ENCODE measurements at places on chromosomes 4 and X. TPM values are rescaled to one million over a fixed set of nuclear protein-coding genes. Genes with fewer than 3 reads are reported as not detected.

DNA sequence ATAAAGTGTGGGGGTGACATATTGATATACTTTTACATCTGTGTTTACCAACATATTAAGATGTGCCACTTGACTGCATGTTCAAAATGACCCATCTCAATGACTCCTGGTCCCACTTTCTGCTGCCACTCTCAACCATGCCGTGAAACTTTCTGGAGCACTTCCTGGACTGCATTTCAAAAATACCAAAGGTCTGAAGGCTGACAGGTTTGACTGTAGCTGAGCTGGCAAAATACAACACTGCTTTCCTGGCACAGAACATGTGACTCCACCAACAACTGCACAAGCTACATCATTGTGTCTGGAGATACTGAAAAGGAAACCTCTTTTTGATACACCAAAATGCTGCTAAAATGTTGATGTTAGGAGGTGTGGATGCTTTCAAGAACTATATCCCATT lies 184.8 kb downstream of the UNC5C start:
- no peak for ATAC-seq

GCNA gene
- total RNA-seq, result 2.5 TPM

- no peak for ATAC-seq
These were observed 5.6 kb downstream of the USP53 start for GRCh38 chr4:119218093-119218492.

RS1 gene
- not detected for total RNA-seq

GRCh38 chr4:157616741-157617472 lies 396.4 kb downstream of the GRIA2 start:
- no peak for ATAC-seq

- no peak for ATAC-seq
These were observed 156.5 kb upstream of the ATP6AP2 start for GRCh38 chrX:40424259-40424658.

DNA sequence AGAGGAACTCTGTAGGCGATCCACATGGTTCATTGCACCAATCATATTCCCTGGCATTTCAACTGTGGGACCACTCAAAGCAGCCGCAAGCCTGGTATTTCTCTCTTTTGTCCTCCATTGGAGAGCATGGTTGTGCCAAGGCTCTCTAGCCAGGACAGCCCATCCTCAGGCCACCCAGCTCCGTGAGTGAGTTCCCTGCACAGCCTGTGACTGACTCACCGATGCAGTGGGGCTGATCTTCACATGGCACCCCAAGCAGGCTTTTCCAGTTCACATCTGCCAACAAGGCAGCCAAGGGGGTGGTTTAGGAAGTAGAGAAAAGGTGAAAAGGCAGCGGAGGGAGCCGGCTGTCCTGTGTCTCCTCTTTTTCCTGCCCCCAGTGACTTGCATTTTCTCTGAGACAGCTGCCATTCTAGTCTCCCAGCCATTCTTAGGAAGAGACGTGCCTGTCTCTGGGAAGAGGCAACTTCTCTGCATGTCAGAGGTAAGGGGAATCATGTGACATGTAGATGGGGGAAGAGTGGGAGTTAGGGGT lies 69.2 kb downstream of the MID1IP1 start:
- ATAC-seq, result no peak

DNA sequence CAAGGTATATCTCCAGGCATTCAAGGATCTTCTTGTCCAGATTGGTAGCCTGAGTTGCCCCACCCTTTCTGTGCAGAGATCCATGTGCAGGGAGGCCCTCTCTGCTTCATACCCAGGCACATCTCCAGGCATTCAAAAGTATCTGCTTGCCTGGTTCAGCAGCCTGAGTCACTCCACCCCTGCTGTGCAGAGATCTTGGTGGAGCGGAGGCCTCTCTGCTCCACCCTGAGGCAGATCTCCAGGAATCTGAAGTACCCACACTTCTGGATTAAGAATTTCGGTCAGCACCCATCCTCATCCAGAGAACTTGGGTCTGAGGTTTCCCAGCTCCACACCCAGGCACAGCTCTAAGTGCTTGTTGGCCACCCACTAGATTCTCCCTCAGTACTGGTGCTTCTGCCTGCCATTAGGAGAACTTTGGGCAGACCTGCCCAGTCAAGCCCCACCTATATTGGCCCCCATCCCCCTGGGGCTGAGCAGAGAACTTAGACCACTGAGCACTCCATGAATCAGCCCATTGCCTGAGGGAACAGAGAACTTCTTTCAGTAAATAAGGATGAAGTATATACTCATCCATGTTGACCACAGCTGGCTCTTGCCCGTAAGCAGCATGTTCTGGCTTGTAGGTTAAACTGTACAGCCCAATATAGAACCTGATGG lies 199.5 kb upstream of the ZCCHC13 start:
- ATAC-seq, result no peak

DNA sequence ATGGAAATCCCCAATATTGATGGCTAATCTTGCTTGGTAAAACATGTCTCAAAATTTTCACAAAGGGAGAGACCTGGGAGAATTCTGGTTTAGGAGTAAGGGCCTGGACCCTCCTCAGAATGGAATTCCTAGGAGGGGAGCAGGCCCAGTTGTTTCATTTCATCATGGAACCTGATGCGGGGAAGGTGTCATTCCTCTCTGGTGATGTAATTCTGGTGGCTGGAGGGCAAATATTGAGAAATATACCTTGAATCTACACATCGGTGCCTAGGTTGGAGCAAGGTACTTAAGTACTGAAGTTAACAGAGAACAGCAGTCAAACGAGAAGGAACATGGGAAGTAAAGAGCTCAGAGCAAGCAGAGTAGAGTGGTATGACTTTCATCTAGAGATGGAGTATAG lies 23.2 kb upstream of the CCSER1 start:
- ATAC-seq, result no peak

DNA sequence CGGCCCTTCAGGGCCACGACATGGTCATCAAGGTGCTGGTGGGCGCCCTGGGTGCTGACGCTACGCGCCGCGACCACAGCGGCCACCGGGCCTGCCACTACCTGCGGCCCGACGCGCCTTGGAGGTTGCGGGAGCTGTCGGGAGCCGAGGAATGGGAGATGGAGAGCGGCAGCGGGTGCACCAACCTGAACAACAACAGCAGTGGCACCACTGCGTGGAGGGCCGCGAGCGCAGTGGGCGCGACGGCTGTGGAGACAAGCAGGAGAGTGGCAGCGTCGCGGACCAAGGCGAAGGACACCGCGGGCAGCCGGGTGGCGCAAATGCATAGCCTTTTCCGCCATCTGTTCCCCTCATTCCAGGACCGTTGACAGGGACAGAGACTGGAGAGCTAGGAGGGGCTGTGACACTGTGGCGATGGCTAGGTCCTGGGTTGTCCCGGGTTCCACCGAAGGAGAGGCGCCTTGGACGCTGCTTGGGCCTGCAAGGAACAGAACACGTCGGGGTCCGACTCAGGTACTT lies 919 bp downstream of the SOWAHD start:
- ATAC-seq, result no peak

CCDC160 gene
- 6.5 TPM for total RNA-seq

GRCh38 chrX:20271186-20271585 lies 4.5 kb upstream of the RPS6KA3 start:
- ATAC-seq, result no peak

MAP7D2 gene
- total RNA-seq, result 8.5 TPM

- no peak for ATAC-seq
These were observed 206.6 kb downstream of the ADGRL3 start for GRCh38 chr4:61406677-61407076.

GRCh38 chr4:32830160-32830559 lies 2110.0 kb downstream of the PCDH7 start:
- no peak for ATAC-seq

DNA sequence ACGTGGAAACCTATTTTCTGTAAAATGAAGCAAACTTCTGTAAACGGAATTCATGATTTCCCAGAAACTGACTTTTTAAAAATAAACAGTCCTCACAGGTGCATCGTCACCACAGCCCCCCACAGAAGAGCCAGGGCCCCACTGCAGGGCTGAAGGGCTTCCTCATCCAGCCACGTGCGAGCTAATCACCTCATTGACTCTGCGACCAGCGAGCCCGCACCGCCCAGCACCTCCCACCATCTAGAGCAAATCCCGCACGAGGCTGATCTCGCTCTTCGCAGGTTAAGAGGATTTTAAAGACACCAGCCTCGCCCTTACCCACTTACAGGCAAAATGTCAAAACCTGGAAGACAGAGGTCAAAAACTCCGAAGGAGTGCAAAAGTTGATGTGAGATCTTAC lies 14.8 kb downstream of the PPP2R3B start:
- no peak for ATAC-seq

CENPVL3 gene
- not detected for total RNA-seq

STOX2 gene
- total RNA-seq, result 21.8 TPM

HMGB2 gene
- 10.5 TPM for total RNA-seq

FAM47B gene
- total RNA-seq, result not detected

DUSP21 gene
- not detected for total RNA-seq

- no peak for ATAC-seq
These were observed 538.2 kb downstream of the DMD start for GRCh38 chrX:32673193-32673592.

- no peak for ATAC-seq
These were observed 121.3 kb upstream of the S100G start for GRCh38 chrX:16528620-16529019.

MAGEA2 gene
- total RNA-seq, result 3.2 TPM

DNA sequence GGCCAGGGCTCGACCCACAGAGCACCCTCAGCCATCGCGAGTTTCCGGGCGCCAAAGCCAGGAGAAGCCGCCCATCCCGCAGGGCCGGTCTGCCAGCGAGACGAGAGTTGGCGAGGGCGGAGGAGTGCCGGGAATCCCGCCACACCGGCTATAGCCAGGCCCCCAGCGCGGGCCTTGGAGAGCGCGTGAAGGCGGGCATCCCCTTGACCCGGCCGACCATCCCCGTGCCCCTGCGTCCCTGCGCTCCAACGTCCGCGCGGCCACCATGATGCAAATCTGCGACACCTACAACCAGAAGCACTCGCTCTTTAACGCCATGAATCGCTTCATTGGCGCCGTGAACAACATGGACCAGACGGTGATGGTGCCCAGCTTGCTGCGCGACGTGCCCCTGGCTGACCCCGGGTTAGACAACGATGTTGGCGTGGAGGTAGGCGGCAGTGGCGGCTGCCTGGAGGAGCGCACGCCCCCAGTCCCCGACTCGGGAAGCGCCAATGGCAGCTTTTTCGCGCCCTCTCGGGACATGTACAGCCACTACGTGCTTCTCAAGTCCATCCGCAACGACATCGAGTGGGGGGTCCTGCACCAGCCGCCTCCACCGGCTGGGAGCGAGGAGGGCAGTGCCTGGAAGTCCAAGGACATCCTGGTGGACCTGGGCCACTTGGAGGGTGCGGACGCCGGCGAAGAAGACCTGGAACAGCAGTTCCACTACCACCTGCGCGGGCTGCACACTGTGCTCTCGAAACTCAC lies 3.6 kb downstream of the MID1IP1 start:
- peak; percentile 1 for ATAC-seq

RENBP gene
- 5.9 TPM for total RNA-seq

TMEM31 gene
- total RNA-seq, result not detected

DNA sequence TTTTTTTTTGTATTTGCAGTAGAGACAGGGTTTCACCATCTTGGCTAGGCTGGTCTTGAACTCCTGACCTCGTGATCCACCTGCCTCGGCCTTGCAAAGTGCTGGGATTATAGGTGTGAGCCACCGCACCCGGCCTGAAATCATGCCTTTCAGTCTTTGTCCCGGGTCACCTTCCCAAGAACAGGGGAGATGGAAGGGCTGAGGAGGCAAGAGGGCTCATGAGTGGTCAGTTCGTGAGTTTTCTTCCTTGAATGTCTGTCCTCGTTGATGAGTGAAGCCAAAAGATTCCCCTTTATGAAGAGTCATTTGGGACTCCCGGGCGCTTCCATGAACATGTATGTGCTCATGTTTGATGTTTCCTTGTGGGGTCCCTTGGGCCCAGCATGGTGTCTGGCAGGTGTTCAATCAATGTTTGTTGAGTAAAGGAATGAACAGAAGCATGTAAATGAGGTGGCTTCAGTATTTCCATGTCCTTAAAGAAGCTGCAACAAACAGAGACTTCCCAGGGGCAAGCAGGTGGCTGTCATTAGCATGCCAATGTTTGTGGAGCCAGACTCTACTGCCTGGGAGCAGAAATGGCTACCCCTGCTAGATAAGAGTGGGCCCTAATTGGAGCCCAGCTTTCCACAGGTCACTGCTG lies 3.4 kb upstream of the SEPTIN6 start:
- no peak for ATAC-seq

FGFR3 gene
- 1.4 TPM for total RNA-seq

- no peak for ATAC-seq
These were observed 52.6 kb downstream of the CPZ start for GRCh38 chr4:8644966-8645752.

GRCh38 chr4:86968547-86968946 lies 33.7 kb downstream of the AFF1 start:
- no peak for ATAC-seq

GRCh38 chr4:85901500-85901899 lies 426.6 kb downstream of the ARHGAP24 start:
- ATAC-seq, result no peak

APBB2 gene
- 50.6 TPM for total RNA-seq

- no peak for ATAC-seq
These were observed 8.4 kb upstream of the BST1 start for GRCh38 chr4:15694431-15694830.

DNA sequence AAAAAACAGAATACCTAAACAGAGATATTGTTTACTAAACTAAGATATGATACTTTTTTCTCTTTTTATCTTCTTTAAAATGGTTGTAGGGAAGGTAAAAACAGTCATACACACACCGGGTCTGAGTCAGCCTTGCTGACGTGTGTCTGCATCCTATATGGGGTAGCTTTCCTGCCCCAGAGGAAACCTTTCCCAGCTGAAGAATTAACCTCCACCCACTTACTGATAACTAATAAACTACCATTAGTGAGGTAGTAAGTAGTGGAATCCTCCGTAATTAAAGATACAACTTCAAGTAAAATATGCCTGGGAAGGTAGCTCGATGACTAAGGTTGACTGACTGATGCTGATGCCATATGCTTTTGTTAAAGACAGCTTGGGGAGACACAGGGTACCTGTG lies 312.2 kb downstream of the DCTD start:
- ATAC-seq, result no peak

DAPP1 gene
- 0.11 TPM for total RNA-seq

- no peak for ATAC-seq
These were observed 234.8 kb upstream of the JADE1 start for GRCh38 chr4:128574706-128575105.

DNA sequence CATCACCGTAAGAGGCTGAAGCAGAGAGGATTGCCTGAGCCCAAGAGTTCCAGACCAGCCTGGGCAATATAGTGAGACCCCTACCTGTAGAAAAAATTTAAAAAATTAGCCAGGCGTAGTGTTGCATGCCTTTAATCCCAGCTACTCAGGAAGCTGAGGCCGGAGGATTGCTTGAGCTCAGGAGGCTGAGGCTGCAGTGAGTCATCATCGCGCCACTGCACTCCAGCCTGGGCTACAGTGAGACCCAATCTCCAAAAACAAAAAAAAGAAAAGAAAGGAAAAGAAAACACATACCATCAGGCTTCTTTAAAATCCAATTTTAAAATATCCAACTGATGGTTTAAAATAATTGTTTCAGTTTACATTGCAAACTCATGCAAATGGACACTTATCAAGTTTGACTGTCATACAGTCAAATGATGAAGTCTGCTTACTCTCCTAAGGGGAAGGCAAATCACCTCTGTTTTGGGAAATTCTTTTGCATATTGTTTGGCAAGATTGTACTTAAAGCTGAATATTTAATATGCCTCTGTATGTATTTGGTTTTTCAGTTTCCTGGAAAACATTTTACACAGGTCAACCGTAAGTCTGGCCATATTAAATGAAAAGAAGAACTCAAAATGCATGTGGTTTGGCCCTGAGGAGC lies 23.7 kb upstream of the TENM3 start:
- peak; percentile 66 for ATAC-seq

Data from motor neuron (in vitro differentiated cells).